ENCODE measurements at places on chromosomes 1 and 21.

DNA sequence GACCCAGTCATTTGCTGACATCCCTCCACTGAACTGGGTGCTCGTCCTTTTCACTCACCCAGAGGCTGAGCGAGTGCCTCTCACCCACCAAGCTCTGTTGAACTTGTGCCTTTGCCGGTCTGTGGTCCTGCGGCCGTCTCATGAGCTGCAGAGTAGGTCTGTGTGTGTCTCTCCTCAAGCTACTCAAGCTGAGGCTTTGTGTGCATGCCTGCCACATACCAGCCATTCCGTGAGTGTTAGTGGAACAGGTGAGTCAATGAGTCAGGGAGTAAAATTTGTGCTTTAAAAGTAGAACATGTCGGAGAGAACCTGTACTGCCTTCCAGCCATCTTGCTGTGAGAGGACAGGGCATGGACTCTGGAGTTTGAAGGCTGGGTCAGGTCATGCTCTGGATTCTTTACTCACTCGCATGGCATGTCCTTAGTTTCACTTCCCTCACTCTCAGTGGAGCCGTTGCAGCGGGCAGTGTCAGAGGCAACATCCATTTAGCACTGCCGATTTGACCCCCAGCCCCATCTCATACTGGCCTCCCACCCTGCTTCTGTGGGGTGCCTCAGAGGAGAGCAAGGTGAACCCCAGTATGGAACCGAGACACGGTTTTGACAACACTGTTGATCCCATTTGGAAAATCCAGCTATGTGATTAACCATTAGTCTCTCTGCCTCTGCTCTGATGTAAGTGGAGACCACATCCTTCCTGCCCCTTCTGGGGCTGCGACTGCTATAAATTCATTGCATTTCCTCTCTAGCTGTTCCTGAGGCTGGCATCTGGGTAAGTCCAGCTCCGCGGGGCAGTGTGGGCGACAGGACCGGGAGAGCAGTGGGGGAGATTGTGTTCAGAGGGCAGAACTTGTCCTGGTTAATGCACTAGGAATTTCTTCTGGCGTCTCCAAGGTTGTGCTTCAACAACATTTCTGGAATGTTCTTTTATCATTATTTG is at the start of gene NLRP3:
Gene NLRP3, plus strand, starts transcription at position 751 of the 939 bp plus-strand sequence. CDS start 2,628 bp downstream, outside the sequence.
- peak; percentile 19 for DNase-seq

GRCh38 chr1:64167176-64167575 is 36.2 kb upstream of the UBE2U start:
- DNase-seq: no peak

DNA sequence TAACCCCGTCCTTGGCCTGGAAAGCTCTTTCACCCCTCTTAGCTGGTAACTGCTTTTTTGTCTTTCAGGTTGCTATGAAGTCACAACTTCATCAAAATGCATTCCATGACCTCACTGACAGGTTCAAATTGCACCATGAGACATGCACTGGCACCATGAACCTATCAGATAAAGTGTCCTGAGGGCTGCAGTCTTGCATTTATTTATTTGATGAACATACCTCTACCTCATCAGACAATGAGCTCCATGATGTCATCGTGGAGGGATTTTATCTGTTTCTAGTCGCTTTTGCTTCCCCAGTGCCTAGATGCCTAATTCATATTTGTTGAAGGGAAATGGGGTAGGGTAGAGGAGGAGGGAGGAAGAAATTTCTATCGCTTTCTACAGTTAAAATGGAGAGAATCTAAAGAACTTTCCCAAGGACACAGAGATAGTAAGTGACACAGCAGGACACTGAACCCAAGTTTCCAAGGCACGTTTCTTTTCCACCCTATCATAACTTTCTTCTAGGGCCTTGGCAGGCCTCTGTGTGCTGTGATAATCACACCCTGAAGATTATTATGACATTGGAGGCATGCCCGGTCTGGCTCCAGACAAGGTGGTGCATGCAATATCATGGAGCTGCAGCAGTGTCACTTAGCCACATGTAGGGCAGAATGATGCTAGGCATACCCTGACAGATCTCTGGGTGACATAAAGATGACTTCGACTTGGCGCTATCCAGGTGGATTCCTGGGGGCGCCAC is 69.5 kb downstream of the CD58 start:
- no peak for DNase-seq

GRCh38 chr1:168980656-168981055 is 125.8 kb upstream of the ATP1B1 start:
- no peak for DNase-seq

- DNase-seq: no peak
These were observed 11.2 kb upstream of the RXRG start for GRCh38 chr1:165456114-165456513.

GRCh38 chr1:117416546-117417125 is 49.4 kb downstream of the MAN1A2 start:
- DNase-seq: no peak

GRCh38 chr21:38208118-38208517 is 48.7 kb upstream of the KCNJ15 start:
- DNase-seq: no peak

DNA sequence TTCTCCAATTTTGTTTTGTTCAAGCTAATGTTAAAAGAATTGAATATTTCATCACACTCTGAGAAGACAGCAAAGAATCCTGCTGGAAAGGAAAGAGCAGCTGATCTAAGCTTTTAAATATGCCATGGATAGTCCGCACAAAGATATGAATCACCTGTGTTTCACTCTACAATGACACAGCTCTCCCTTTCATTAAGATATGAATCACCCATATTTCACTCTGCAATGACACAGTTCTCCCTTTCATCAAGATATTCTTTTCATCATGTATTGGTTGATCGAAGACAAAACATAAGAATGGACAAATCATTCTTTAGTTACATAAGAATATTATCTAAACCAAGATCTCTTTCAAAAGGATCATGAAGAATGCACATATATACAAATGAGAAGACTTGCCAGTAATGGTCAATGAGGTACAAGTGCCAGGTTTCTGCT is 367.3 kb downstream of the SMYD3 start:
- DNase-seq: no peak

DNA sequence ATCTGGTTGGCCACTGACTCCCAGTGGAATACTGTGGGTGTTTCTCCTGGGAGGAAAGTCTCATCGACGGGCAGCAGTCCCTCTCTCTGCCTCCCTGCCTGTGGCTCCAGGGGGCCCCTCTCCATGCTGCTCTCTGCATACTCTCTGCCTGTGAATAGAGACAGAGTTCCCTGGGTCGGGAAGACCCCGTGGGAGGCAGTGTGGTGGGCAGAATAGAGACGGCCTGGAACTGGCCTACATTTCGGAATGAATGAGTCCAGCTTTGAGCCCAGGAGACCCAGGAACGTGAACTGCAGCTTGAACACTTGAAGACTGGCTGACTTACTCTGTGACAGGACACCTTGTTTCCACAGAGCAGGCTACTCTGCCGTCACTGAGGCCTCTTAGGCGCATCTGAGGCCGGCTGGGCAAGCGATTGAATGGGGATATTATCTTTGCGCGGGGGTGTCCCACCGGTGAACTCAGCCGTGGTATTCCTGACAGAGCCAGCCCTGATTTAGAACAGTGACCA is 64.0 kb downstream of the KIF21B start:
- no peak for DNase-seq

DNA sequence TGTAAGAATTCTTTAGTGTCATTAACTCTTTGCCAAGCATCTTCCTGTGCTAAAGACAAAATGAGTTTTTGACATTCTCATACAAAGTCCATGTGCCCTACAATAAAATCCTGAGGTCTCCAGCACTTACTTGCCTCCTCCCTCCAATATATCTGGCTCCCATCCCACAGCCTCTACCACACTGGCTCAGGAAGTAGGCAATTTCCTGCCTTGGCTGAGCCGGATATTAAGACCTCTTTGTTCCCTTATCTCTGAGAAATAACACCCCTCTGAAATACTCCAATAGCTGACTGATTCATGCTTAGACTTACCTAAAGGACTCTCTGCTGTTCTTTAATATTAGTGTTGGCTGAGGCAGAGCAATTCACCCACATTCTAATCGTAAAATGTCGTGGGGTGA is 37.6 kb upstream of the GORAB start:
- no peak for DNase-seq

- peak; percentile 97 for DNase-seq
These were observed 11.2 kb downstream of the TNFRSF1B start for GRCh38 chr1:12177999-12178441.

Data from activated CD8-positive, alpha-beta memory T cell treated with anti-CD3 and anti-CD28 coated beads for 1 hour (primary cell).